HFF-Myc (cell line): ENCODE measurements at places on chromosomes 2 and 18.
A peak's percentile ranks its signal among the peaks of the same experiment; 100 is the strongest.

DNA sequence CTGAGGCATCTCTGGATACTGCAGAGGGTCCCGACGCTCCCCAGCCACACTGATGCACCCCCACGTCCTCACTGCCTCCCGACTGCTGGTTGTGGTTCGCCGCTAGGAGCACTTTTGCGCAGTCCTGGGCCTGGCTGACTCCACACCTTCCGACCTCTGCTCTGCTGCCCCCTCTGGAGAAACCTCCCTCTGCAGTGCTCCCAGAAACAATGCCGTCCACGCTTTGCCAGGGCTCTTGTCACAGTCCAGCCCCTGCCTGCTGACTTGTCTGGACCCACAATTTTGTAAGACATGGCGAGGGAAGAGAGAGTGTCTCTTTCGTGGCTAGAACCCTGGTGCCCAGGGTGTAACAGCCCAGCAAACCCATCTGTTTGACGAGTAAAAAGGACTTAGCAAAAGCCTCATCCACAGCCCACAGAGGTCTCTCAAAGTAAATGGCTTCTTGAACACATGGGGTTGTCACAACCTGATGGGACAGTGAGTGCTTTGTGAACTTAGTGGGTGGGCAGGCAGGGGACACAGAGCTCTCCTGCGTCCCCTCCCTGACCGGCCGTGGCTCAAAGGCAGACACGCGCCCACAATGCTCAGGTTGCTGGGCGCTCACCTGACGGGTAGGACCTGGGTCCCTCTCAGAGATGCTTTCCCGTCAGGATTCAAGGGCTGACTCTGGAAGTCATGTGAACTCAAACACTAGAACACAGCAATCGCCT lies 4.0 kb downstream of the COPS9 start:
- no peak for DNase-seq

GRCh38 chr2:177489719-177490301 lies 97.2 kb downstream of the AGPS start:
- DNase-seq: peak; percentile 12

GRCh38 chr2:189609853-189610252 lies 29.3 kb upstream of the SLC40A1 start:
- no peak for DNase-seq

- DNase-seq: no peak
Observed at GRCh38 chr18:68288408-68288807, 426.5 kb downstream of the TMX3 start.

- DNase-seq: no peak
Observed at GRCh38 chr2:232628466-232629128, 4.8 kb upstream of the EFHD1 start.
